T-helper 22 cell (primary cell): ENCODE measurements at places on chromosomes 4 and X.

DNA sequence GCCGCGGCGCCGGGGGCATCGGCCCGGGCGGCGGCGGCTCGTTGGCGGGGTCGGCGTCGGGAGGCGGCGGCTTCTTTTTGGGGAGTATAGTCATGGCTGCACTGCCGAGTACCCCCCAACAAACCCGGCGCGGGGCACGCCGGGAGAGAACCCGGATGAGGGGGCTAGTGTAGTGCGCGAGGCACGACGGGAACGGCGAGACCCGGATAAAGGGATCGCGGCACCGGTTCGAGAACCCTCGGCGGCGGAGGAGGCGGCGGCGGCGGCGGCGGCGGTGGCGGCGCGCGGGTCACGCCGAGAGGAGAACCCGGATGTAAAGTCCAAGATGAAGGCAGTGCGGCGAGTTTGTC is at the start of gene OTUD5:
TSS of gene OTUD5 (minus strand) at position 131 of the 350 bp plus-strand sequence. CDS start at position 94, 37 bp downstream.
- peak; percentile 68 for DNase-seq

- no peak for DNase-seq
Measured at GRCh38 chr4:138263247-138263816, 21.2 kb upstream of the SLC7A11 start.

GRCh38 chr4:10704430-10704810 is 19.9 kb upstream of the CLNK start:
- no peak for DNase-seq

DNA sequence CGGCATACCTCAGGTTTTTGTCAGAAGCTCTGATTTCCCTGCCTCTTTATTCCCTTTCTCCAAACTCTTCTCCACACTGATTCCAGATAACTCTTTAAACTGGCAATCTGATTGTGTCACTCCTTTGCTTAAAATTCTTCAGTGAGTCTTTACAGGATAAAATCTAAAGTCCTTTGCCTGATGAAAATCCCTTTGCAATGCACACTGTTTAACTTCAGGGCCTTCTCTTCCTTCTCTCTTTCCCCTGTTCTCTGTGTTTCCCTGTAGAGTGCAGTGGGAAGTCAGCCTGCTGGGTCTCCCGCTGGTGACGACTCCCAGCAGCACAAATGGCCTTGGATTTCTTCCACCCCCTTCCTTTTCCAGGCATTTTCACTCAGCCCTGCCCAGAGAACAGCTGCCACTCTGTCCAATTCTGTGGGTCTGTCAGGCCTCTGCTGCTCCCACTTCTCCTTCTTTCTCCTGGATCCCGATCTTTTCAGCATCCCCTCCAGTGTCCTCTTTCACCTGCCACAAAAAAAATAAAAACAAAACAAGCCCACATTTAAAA is 189.9 kb upstream of the NWD2 start:
- no peak for DNase-seq

- no peak for DNase-seq
Measured at GRCh38 chrX:65607070-65607742, 60.2 kb upstream of the MSN start.
